ENCODE measurements at places on chromosomes 6 and 20. TPM values are rescaled to one million over a fixed set of nuclear protein-coding genes. Genes with fewer than 3 reads are reported as not detected.

DNA sequence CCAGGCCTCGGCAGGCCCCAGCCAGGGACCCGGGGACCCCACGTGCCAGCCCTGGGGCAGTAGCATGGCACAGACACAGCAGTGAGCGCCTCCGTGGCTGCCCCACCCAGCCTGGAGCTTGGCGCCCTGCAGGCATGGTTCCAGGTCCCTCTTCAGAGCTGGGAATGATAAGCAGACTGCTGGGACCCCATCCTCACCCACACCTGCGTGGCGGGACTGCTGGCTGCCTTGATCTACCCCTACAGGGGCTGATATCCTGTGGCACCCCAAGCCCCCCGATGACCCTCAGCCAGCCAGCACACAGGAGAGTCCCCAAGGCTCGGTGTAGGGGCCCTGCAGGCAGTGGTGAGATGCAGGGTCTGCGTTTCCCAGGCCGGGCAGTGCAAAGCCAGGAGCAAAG is 47.1 kb downstream of the YTHDF1 start:
- no peak for DNase-seq

DNA sequence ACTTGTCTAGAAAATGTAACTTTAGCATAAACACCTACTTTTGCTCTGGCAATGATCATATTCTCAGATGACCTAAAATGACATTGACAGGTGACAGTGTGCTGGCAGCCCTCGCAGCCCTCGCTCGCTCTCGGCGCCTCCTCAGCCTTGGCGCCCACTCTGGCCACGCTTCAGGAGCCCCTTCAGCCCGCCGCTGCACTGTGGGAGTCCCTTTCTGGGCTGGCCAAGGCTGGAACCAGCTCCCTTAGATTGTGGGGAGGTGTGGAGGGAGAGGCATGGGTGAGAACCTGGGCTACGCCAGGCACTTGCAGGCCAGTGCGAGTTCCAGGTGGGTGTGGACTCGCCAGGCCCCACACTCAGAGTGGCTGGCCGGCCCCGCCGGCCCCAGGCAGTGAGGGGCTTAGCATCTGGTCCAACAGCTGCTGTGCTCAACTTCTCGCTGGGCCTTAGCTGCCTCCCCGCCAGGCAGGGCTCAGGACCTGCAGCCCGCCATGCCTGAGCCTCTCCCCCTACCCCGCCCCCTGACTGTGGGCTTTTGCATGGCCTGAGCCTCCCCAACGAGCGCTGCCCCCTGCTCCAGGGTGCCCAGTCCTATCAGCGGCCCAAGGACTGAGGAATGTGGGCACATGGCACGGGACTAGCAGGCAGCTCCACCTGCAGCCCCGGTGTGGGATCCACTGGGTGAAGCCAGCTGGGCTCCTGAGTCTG is 17.2 kb downstream of the GSTA1 start:
- no peak for DNase-seq

GRCh38 chr6:129583866-129584265 is 126.1 kb downstream of the ARHGAP18 start:
- no peak for DNase-seq

DNA sequence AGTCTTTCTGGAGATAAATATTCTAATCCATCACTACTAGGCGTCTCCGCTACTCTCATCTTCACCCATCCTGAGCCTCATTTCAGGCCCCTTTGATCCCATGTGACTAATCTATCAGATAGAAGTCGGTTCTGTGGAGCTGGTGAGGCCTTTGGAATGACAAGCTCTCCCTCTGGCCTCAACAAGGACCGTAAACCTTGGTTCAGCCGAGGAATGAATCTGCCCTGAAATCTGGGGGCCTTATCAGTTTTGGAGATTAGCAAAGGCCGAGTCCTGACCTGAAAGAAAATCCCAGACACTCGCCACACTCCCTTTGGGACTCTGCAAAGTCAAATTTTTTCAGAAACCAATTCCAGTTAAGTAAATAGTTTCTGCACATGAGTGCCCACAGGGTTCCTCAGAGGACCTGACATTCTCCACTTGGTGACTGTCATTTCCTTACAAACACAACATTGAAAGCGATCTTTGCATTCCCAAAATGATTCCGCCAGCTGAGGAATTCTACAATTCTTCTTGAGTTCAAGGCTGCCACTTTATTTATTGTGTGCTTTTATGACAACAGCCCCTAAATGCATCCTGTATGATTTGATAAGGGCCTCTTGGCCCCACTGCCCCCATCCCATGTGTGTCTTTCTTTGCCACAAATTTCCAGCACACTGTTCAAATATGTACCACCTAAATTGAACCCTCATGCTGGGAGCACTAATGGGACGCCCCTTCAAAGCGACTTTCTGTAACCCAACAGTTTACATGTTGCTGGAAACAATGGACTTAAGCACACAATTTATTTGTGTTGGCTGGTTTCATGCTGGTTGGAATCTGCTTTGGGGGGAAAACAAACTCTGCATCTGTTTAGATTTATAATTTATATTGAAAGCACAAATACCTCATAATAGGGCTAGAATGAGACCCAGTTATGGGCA is 10.0 kb upstream of the RIPOR3 start:
- no peak for DNase-seq

AGER gene
- 6.8 TPM for total RNA-seq

PRR18 gene
- total RNA-seq = not detected

CRIP3 gene
- total RNA-seq = not detected

NRN1 gene
- 0.24 TPM for total RNA-seq

GRCh38 chr6:23016696-23017095 is 447.3 kb downstream of the HDGFL1 start:
- DNase-seq = no peak

PPP1R14C gene
- total RNA-seq = not detected

SCUBE3 gene
- total RNA-seq = 81.6 TPM

- DNase-seq = peak; percentile 43
Measured at GRCh38 chr6:144317736-144318135, 32.6 kb downstream of the UTRN start.

PRRT1 gene
- 5.8 TPM for total RNA-seq

DNA sequence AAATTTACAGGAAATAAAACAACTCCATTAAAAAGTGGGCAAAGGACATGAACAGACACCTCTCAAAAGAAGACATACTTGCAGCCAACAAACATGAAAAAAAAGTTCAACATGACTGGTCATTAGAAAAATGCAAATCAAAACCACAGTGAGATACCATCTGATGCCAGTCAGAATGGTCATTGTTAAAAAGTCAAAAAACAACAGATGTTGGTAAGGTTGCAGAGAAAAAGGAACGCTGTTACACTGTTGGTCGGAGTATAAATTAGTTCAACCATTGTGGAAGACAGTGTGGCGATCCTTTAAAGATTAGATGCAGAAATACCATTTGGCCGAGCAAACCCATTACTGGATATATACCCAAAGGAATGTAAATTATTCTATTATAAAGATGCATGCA is 858.0 kb upstream of the FLRT3 start:
- no peak for DNase-seq

TP53TG5 gene
- not detected for total RNA-seq

GRCh38 chr20:14928083-14928482 is 590.7 kb upstream of the FLRT3 start:
- DNase-seq = no peak

CALHM6 gene
- total RNA-seq = 0.71 TPM

OR2H1 gene
- total RNA-seq = not detected

LRRC73 gene
- 1.0 TPM for total RNA-seq

GRCh38 chr6:105644073-105644489 is 241.2 kb upstream of the PREP start:
- no peak for DNase-seq

- DNase-seq = no peak
Measured at GRCh38 chr6:64000818-64001491, 365.4 kb downstream of the PHF3 start.

- DNase-seq = no peak
Measured at GRCh38 chr6:138145402-138145801, 16.3 kb upstream of the ARFGEF3 start.

- DNase-seq = no peak
Measured at GRCh38 chr20:4689220-4689619, 32.5 kb upstream of the PRND start.

DNA sequence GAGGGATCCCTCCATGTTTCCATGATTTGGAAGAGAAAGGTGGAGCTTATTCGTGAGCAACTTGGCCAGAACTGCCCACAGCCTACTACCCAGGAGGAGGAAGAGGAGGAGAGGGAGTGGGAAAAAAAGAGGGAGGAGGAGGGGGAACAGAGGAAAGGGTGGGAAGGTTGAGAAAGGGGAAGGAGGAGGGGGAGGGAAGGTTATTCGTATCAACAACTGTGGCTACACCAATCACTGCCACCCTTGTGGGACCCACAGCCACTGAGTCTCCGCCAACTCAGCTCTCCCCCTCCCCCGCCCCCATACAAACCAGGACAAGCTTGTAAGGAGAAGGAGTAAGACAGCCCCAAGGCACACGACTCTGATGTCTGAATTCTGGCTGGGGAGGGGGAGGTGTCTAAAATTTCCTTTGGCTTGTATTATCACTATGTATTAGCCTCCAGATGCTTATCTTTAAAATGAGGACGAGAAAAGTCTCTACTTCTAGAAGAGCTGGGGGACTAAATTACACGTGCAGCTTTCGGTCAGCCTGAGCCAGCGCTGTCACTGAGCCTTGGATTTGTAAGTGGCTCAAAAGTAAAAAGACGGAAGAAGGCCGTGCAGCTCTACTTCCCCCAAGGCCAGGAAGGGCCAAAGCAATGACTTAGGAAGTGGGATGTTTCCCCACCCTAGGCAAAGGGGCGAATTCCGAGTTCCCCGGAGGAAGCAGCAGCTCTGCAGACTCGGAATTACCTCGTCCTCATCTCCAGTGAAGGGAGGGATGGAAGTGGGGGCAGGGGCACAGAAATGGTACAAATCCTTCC is 1.0 kb downstream of the FKBP1A start:
- no peak for DNase-seq

CFAP206 gene
- total RNA-seq = not detected

- no peak for DNase-seq
Measured at GRCh38 chr6:130070792-130071191, 52.4 kb downstream of the L3MBTL3 start.

DNA sequence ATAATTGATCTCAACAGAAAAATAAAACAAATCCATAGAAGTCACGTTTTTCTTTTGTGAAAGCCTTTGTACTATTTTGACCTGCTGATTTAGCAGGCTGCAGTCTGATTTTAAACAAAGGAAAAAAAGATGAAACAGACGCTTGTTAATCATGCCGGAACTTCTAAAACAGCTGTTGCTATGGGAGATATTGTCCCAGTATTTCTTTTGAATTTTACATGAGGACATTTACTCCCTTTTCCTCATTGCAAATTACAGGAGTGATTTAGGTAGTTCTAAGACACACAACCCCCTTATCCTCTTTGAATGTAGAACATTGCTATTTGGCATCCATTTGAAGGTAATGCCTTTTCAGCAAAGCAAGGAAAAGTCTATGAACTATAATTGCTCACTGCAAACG is 416.1 kb downstream of the BCKDHB start:
- no peak for DNase-seq

- DNase-seq = peak; percentile 5
Measured at GRCh38 chr20:16580147-16580546, 6.9 kb upstream of the KIF16B start.

DNA sequence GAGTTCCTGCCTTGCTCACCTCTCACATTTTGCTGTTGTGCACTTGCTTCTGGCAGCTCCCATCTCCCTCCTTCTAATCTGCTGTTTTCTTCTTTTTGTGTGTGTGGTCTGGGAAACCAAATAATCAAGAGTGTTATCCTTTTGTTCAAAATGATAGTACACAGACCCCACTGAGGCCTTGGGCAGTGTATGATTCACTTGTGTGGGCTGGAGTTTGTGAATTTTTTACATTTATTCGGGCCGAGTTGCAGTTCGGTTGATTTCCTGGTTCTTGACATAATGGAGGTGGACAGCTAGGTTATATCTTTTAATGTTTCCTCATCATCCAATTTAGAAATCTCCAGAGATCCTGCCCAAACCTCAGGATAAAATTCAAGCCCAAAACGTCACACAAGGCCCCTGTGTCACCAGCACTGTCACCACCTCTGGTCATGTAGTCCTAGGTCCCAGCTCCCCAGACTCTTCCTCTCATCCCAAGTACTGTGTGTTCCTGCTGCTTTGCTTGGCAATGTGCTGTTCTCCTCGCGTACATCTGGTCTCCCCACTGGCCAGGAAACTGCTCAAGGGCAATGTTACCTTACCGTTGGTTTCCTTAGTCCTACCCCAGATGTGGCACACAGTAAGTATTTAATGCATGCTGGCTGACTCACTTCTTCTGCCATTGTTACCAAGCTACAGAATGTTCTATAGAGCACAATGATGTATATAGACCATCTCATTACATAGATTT is 55.7 kb upstream of the PHACTR2 start:
- DNase-seq = peak; percentile 21

DNA sequence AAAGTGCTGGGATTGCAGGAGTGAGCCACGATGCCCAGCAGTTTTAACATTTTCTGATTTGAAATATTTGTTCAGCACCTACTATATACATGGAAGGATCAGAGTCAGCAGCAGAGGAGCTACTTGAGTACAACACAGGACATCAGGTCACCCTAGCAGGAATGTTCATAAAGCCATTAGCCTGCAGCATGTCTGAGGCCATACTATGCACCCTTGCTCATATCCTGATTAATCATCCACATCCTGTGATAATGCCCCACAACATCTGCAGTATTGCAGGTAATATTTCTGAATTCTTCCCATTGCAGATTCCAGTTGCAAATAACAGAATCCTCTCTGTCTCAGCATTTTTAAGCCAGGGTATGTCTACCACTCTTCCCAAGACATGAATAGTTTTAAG is 171.0 kb upstream of the PRND start:
- DNase-seq = peak; percentile 36

GRCh38 chr20:10488534-10488933 is 53.4 kb downstream of the SLX4IP start:
- DNase-seq = no peak

FAM217B gene
- total RNA-seq = 15.3 TPM

APCDD1L gene
- total RNA-seq = 22.0 TPM

TM9SF4 gene
- 66.1 TPM for total RNA-seq

DNA sequence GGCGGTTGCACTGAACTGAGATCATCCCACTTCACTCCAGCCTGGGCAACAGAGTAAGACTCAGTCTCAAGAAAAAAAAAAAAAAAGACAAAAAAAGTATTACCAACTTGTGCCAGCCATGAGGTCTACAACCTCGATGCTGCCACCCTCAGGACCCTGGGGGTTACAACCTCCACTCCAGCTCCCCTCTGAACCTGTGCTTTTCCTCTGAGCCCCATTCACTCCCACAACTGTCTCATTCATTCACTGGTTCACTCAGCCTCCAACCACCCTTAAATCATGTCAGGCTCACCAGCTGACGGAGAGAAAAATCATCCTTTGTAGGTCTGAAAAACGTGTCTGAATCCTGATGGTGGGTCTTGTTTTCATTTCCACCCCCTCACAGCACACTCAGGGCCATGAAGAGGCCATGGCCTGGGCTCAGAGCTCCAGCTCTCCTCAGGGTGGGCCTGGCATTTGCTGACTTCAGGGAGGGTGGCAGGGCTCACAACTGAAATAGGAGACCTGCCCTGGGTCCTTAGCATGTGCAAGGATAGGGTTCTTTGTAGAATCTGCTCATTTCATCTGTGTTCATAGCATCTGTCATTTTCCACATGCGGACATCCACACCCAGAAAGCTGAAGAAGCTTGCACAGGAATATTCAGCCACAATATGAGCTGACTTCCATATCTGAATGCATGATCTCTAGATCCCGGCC is 1.9 kb upstream of the ULBP1 start:
- DNase-seq = no peak

- DNase-seq = peak; percentile 62
Measured at GRCh38 chr6:38639498-38640215, at the start of gene BTBD9. Gene BTBD9 (minus strand): TSS chr6:38639929.

- DNase-seq = no peak
Measured at GRCh38 chr6:34152806-34153520, 7.1 kb upstream of the GRM4 start.
